ENCODE measurements at places on chromosomes 6 and 20.

DNA sequence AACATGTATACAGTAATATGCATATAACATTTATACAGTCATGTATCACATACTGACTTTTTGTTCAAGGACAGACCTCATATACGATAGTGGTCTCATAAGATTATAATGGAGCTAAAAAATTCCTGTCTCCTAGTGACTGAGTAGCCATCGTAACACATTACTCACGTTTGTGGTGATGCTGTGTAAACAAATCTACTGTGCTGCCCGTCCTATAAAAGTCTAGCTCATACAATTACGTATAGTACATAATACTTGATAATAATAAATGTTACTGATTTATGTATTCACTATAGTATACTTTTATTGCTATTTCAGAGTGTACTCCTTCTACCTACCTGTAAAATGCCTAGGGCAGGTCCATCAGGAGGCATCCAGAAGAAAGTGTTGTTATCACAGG lies 17.4 kb downstream of the SERAC1 start:
- no peak for DNase-seq

DNA sequence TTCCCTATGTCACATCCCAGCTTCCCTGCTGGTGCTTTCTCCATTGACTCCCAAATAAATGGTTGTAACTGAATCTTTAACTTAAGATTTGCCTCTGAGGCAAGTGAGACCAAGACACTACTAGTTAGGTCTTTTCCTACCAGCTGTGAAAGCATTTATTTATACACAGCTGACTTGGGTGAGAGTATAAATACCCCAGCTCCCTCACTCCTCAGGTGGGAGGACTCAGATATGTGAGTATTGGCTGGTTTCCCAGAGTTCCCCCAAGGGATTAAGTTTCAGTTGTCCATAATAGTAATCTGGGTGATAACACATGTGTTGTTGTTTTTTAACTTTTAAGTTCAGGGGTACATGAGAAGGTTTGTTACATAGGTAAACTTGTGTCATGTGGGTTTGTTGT lies 49.8 kb downstream of the CFAP61 start:
- DNase-seq: no peak

DNA sequence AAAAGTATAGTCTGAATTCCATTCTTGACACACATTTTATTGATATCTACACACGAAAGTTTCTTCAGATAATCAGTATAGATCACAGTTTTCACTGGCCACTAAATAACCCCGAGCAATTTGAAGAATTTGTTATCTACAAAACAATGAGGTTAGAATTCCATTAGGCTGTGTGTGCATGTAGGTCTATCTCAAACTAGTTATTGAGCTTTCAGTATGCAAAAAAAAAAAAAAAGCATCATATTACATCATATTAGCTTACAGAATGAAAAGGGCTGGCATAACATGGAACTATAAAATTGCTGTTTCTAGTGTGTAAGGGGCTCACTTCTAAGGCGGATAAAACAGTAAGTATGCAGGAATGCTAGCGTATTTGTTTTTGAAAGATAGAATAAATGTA lies 59.5 kb upstream of the ADGRG6 start:
- DNase-seq: no peak

- no peak for DNase-seq
Observed at GRCh38 chr20:21273755-21274386, 29.3 kb upstream of the XRN2 start.

- no peak for DNase-seq
Observed at GRCh38 chr20:24660651-24661050, 191.2 kb downstream of the SYNDIG1 start.

DNA sequence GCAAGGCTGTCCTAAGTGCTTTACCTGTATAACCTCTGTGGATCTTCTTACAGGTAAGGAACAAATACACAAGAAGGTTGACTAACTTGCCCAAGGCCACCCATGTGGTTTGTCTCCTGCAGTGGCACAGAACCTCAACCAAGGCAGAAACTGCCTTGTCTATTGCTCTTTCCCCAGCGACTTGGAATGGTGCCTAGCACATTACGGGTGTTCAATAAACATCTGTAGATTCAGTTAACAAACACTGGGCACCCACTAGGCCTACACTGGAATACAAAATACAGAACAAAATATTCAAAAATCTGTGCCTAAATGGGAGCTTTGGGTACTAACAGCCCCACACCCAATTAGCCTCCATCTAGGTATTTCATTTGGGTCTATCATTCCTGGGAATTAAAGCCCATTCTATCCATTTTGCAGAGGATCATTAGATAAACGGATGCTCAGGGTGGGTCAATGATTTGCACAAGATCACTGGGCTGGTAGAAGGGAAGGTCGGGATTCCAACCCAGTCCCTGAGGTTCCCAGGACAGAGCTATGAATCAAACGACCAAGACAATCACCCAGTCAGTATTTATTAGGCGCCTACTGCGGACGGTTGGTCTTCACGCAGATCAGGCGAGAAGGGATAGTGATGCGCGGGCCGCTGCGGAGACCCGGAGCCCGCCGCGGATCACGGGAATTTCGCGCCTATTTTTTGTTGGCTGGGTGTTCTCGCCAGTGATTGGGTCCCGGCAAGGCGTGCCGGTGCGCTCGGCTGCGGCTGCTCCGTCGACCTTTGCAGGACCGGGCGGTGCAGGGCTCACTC lies at the start of gene STK35:
Gene STK35 (plus strand): TSS at position 771 of the 808 bp plus-strand sequence. CDS start 55 bp downstream, outside the sequence.
- DNase-seq: peak; percentile 81

- DNase-seq: no peak
Observed at GRCh38 chr6:153087436-153087835, 43.6 kb downstream of the RGS17 start.

DNA sequence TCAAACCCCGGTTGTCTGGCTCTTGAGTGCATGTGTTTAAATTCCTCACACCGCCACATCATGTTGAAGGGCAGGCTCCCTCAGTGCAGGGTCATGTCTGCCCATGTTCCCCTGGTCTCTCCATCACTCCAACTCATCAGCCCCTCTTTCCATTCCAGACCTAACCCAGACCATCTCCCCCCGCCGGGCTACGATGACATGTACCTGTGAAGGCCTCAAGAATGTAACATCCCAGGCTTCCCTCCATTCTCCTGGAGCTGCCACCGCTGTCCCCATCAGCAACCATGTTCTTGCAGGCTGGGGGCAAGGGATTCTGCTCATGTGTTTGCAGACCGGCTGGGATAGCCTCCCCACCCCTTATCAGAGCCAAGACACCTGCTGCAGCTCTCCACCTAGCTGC lies 19.9 kb downstream of the TMEM74B start:
- DNase-seq: no peak

GRCh38 chr20:22052025-22052650 lies 346.7 kb downstream of the PAX1 start:
- DNase-seq: no peak

GRCh38 chr6:155121699-155122098 lies 126.6 kb downstream of the TIAM2 start:
- DNase-seq: no peak

DNA sequence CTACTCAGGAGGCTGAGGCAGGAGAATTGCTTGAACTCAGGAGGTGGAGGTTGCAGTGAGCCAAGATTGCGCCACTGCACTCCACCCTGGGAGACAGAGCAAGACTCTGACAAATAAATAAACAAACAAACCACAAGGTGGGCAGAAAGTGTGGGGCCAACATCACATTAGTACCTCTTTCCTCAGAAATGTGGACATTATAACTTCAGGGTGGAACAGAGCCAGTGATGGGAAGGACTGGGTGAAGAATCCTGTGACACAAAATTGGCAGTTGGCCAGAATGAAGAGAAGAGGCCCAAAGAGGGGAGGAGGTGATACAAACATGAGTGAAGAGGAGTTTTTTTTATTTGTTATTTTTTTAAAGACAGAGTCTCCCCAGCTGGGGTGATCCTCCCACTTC lies 50.6 kb downstream of the NUP153 start:
- DNase-seq: no peak

DNA sequence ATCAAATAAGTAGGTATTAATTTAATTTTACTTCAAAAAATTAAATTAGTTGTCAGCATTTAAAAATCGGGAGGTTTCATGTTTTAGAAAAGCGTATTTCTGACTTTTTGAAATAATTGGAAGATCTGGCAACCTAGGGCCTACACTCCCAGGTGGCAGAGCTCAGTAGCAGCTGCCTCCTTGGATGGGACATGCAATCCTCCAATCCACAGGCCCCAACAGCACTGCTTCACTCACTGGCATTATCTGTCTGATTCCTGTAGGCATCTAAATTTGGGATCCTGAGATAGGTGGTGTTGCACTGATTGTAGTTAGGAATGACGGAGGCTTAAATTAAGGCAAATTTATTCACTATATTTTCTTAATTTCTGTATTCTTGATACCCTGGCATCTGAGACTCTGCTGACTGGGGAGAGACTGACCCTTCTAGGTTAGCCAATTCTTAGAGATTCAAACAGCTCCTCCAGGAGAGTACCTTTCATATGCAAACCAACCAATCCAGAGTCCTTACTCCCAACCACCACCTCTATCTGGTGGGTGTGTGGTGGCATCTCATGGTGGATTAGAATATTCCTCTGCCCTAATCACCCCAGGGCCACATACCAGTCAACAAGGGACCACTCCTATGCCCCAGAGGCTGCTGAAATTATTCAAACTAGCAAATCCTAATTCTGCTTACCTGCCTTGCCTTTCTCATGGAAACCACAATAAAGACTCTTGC lies 146.6 kb upstream of the GLP1R start:
- DNase-seq: no peak

GRCh38 chr20:63980317-63980805 lies 571 bp upstream of the PRPF6 start:
- DNase-seq: peak; percentile 45

DNA sequence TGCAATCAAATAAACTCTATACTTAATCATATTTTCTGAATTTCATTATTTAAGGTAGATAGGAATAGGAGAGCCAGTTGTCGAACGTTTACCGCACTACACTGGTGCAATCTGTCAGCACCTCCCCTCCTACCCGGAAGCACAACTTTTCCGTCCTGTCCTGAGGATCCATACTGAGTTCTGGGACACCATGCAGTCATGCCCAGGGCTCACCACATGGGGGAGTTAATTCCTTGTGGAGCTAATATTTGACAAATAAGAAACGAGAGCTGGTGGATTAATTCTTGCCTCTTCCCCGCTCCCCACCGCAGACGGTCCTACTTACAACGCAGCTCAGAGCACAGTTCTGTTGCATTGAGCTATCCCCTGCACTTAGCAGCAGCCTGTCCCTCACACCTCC lies 107.7 kb upstream of the RALGAPA2 start:
- no peak for DNase-seq

- no peak for DNase-seq
Observed at GRCh38 chr6:166541366-166541765, 45.1 kb downstream of the RAMACL start.

DNA sequence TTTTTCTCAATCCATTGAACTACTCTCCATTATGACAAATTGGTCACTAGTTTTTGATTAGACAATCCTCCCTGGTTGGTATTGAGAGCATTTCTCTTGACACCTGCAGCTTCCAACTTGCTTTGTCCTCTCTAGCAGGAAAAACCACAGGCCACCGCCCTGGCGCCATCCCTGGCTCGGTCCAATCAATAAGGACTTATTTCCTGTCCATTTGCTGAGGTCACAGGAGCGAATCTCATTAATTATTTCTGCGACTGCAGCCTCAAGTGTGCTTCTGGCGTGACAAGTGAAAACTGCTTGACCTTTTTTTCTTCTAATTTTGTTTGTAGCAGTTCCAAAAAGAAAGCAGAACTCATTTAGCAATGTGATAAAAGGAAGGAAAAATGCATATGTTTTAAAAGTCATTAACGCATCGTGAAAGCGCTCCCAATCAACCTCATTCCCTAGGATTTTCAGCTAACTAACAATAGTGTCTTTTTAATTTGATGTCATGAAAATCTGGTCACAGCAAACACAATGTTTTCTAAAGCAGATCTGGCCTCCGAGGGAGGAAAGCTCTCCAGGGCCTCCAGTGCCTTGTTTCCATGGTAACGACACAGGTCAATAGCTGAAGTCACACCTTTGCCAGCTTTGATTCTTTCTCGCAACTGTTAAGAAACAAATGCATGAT lies 39.0 kb upstream of the BEND3 start:
- no peak for DNase-seq

DNA sequence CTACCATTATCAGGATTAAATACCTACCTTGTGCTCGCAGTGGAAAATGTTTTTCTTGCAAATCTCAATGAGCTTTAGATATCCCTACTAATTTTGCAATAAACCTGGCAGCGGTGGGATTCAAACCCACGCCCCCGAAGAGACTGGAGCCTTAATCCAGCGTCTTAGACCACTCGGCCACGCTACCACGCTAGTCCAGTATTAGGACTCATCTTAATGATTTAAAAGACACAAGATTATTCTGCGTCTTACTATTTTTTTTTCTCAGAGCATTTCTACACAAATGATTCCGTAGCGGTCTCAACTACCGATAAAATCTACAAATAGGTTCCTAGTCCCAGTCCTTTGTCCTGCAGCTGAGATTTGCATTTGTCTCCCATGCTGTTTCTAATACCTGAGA lies 35.2 kb upstream of the ZSCAN23 start:
- no peak for DNase-seq

DNA sequence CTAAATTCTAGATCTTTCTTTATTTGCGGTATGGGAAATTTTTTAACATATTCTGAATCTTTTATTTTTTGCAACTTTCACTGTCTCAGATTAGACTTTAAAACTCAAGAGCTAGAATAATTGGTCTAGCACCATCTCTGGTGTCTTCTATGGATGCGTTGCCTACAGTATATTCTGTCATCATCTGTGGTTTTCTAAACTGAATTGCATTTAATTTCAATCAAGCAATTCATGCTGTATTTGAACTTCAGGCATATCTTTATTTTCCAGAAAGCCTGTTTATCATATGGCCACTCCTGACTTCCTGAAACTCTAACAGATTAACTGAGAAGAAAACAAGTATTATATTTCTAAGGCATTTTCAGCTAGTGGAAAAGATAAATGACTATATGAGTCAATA lies 281.6 kb downstream of the PLCB1 start:
- no peak for DNase-seq

GRCh38 chr6:45423824-45424450 lies 46.2 kb upstream of the SUPT3H start:
- DNase-seq: peak; percentile 49

GRCh38 chr20:2984028-2984501 lies 59.4 kb upstream of the GNRH2 start:
- no peak for DNase-seq

Measured in stimulated activated CD8-positive, alpha-beta memory T cell treated with anti-CD3 and anti-CD28 coated beads, Interleukin-4, amount 100 ng/mL, for 48 hours (primary cell).